ENCODE measurements at places on chromosomes 7 and 10. TPM values are rescaled to one million over a fixed set of nuclear protein-coding genes. Genes with fewer than 3 reads are reported as not detected.

HILPDA gene
- total RNA-seq, result 14.0 TPM

- DNase-seq, result no peak
These were observed 57.2 kb upstream of the STRIP2 start for GRCh38 chr7:129376778-129377700.

- no peak for DNase-seq
These were observed 222.3 kb upstream of the MKLN1 start for GRCh38 chr7:131105294-131105798.

AKR1C4 gene
- total RNA-seq, result not detected

DNA sequence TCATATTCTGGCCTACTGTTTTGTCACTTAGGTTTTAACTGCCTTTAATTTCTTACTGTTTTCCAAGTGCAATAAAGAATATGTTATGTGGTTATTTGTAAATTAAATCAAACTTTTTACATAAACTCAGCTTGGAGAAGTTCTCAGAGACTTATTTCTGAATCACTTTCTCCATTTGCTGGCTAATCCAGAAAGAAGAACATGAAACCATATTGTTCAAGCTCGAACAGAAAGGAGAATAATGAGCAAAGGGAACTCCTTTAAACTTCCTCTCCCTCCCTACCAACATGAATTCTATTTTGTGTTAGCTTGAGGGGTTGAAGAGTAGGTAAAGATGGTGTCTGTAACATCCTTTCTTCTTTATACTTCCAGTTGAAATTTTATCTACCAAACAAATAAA is 52.3 kb downstream of the SHTN1 start:
- no peak for DNase-seq

CHRM2 gene
- 83.7 TPM for total RNA-seq

TUBAL3 gene
- 0.40 TPM for total RNA-seq

TLL2 gene
- 3.8 TPM for total RNA-seq

CDK1 gene
- total RNA-seq, result 0.35 TPM

- no peak for DNase-seq
These were observed 183.1 kb upstream of the YAE1 start for GRCh38 chr7:39383136-39383535.

CHN2 gene
- 33.6 TPM for total RNA-seq

GRCh38 chr7:113207931-113208330 is 89.6 kb upstream of the SMIM30 start:
- no peak for DNase-seq

OR2A5 gene
- total RNA-seq, result not detected

DNA sequence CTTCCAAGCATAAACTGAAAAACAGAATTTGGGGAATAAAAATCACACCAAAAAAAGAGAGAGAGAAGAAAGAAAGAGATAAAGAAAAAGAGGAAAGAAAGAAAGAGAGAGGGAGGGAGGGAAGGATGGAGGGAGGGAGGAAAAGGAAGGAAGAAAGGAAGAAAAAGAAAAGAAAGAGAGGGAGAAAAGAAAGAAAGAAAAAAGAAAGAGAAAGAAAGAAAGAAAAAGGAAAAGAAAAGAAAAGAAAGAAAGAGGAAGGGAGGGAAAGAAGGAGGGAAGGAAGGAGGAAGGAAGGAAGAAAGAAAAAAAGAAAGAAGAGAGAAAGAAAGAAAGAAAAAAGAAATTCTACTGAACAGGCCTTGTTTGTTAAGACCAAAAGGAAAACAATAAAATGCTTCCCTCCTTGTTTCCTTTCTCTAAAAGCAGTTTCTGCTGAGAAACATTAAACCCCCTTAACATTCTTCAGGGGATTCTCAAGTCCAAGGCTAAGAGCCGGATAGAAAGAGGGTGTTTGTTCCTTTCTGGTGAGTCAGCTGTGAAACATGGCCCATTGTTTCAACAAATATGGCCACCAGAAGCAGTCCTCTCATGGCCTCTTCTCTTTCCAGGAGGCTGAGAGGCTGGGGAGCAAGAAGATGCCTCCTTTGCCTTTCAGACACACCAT is 46.9 kb upstream of the GPAM start:
- no peak for DNase-seq

GRCh38 chr7:113159746-113160339 is 41.5 kb upstream of the SMIM30 start:
- no peak for DNase-seq

DNA sequence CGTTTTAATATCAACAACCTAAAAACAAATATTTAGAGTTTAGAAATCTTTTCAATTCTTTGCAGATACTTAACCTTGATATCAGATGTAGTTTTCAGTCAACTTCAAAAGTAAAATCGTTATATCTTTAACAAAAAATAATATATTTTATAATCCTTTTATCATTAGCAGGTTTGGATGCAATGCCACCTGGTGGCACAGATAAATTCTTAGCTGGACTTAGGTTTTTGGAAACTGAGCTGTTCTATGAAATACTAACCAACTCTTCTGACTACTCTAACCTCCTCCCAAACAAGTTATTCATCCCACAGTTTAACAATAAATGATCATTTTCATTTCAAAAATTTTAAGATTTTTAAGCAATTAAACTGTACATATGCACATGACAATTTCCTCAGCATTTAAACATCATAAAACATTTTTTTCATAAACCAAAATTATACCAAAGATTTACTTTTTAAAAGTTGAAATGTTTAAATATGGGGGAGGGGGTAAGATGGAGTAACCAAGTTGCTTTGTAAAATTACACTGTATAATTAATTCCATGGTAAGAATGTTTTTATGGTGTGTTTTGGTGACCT is 56.9 kb downstream of the HIBADH start:
- DNase-seq, result no peak

DNA sequence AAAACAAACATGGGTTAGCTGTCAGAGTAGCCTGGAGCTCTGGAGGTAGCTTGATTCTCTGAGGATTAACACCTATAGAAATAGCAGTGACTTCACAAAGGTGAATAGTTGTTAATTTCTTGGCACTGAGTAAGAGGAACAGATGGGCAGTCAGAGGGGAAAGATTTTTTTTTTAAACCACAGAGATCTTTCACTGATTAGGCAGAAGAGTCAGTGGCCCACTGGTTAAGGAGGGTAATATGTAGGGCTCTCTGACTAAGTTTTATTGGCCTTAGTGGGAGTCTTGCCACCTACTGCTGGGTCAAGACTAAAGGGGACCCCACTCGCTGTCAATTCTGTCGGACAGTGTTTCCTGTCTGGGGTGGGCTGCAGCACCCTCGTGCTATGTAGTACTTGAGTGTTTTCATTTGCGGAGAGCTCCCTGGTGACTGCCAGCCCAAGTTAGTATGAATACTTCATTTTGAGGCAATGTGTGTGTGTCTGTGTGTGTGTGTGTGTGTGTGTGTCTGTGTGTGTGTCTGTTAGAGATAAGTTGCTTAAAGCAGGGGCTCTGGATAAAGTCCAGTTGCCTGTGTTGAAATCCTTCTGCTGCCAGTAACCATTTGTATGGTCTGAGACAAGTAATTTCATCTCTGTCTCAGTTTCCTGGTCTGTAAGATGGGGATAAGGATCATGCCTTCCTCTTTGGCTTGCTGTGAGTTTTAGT is 145.2 kb downstream of the ARID5B start:
- DNase-seq, result no peak

PLAC9 gene
- total RNA-seq, result 30.4 TPM

DNA sequence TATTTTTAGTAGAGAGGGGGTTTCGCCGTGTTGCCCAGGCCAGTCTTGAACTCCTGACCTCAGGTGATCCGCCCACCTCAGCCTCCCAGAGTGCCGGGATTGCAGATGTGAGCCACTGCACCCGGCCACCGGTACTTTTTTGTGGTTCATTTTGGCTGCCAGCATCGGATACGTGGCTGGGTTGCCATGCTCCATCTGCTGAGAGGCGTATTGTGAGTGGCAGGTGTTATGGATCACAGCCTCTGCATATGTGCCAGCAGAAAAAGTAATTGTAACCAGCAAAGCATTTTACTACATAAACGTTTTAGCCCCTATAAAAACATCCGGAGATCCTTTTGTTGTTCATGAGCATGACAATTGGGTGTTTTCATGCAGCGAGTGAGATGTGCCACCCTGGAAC is 7.1 kb downstream of the FOXK1 start:
- no peak for DNase-seq

- DNase-seq, result peak; percentile 74
These were observed 312.6 kb downstream of the PTPRN2 start for GRCh38 chr7:158274996-158275395.

LDB3 gene
- total RNA-seq, result 1,178 TPM

RAB11FIP2 gene
- total RNA-seq, result 12.7 TPM

DNA sequence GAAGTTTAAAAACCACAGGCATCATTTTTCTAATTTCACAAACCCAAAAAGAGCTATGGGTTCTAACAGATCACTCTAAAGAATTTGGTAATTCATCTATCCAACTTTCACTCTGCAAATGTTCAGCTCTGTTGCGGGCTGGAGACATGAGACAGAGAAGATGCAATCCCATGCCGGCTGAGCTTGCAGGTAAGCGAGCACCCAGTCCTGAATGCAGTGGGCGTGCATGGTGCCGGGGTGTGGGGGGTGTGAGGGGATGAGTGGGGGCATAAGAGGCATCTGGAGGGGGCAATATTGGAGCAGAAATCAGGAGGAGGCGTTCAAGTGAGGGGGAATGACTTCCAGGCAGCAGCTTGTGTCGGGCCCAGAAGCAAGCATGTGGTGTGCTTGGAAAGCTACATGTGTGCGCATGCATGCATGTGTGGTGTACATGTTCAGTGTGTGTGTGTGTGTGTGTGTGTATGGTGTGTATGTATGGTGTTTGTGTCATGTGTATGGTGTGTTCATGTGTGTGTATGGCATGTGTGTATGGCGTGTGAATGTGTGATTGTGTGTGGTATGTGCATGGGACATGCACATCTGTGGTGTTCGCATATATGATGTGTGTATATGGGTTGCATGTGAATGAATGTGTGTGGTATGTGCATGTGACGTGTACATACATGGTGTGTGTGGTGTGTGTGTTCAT is 172.9 kb downstream of the PRKCQ start:
- no peak for DNase-seq

EBLN1 gene
- not detected for total RNA-seq

GRCh38 chr10:84356928-84357327 is 28.5 kb downstream of the CCSER2 start:
- no peak for DNase-seq

DNA sequence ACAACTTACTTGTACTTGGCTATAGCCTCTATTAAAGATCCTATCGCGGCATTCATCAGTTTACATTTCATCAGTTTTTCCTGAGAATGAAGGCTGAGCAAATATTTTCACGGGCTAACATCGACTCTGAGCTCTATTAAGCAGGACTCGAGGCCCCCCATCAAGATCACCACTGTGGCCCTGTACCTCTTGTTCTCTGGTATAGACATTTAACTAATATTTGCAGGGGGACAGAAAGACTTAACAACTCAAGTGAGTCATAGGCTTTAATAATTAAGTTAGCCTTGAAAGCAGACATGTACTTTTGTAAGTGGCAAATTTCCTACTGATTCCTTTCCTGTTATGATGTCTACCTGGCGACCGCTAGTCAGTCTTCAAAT is 45.4 kb downstream of the DOCK4 start:
- no peak for DNase-seq

ATG9B gene
- 0.13 TPM for total RNA-seq

ZNF33A gene
- total RNA-seq, result 18.7 TPM

PTEN gene
- total RNA-seq, result 59.5 TPM

CDCA7L gene
- 12.6 TPM for total RNA-seq

DNA sequence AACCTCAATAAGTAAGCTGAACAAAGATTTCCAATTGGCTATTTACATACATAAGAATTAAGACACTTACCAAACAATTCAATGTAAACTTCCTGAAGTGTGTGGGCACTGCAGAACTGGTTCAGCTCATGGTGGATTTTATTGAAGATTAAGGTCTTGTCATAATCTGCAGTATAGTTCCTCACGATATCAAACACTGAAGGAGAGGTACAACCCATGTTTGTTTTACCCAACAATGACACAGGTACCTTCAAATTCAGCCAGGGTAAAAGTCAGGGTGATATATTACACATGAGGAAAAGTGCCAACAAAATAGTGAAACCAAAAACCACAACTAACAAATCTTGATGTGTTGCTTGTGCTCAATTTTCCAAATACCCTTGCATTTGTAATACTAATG is 10.0 kb downstream of the ERLIN1 start:
- DNase-seq, result no peak

DNA sequence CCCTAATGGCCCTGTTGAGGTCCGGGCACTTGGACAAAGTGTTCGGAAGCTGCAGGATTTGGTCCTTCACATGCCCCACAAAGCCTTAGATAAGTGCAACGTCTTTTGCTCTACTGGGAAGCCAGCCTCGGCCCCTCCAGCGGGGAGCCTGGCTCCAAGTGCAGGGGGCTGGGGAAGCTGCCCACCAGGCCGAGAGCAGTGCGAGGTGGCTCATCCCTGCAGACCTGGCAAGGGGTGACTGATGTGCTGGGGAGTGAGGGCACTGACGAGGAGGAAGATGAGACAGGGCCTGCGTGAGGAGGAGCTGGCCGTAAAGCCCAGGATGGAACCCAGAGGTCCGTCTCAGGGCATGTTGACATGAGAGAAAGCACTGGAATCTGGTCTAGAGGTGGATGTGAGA is 135.8 kb upstream of the NPS start:
- no peak for DNase-seq

DNA sequence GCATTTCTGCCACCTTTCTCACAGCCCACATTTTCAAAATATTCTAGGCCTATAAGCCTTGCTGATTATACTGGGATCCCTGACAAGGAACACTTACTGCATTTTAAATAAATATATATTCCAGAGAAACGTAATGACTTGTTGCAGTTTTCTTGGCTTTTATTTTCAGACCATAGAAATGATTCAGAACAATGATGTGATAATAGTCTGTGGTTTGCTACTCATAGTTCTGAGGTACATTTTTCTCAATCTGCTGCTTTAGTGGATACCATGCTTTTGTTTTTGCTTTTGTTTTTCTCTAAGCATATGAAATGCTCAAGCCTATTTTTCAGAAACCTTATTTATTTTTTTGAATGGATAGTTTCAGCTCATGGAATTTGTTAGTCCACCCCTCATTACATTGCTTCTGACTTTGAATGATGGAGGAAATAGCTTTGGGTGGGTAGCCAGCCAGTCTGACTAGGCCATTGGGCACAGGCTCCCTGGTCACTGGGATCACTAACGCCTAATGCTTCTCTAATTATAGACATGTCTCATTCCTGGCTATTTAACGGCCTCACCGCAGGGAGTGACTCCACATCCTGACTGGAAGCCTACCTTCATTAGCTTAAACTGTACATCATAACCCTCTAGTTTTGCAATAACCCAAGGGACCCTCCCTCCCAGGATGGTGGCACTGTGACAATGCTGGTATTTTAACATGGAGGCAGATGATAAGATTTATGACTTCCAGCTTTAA is 66.1 kb downstream of the MBL2 start:
- DNase-seq, result no peak

GRCh38 chr10:127194111-127194510 is 2.3 kb downstream of the INSYN2A start:
- no peak for DNase-seq

- DNase-seq, result no peak
These were observed 106.4 kb upstream of the GSDME start for GRCh38 chr7:24863626-24864025.

CCDC3 gene
- total RNA-seq, result 6.4 TPM
